ENCODE measurements at places on chromosomes 7 and 10.

GRCh38 chr10:110209454-110209925, 2.1 kb downstream of the MXI1 start:
- DNase-seq, result no peak

DNA sequence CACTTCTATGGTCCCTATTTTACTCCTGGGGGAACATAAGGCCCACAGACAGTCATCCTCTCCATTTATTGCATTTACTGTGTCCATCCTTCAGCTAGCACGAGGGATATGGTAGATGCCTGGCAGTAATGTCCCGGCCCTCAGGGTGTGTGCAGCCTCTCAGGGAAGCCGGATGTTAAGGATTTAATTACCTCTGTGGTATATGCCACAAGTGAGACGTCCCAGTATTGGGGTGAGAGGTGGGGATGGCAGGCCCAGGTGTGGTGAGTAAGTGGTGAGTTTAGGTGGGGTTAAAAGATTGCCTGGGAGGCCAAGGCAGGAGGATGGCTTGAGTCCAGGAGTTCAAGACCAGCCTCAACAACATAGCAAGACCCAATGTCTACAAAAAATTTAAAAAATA, 144.9 kb downstream of the SH3PXD2A start:
- DNase-seq, result no peak

DNA sequence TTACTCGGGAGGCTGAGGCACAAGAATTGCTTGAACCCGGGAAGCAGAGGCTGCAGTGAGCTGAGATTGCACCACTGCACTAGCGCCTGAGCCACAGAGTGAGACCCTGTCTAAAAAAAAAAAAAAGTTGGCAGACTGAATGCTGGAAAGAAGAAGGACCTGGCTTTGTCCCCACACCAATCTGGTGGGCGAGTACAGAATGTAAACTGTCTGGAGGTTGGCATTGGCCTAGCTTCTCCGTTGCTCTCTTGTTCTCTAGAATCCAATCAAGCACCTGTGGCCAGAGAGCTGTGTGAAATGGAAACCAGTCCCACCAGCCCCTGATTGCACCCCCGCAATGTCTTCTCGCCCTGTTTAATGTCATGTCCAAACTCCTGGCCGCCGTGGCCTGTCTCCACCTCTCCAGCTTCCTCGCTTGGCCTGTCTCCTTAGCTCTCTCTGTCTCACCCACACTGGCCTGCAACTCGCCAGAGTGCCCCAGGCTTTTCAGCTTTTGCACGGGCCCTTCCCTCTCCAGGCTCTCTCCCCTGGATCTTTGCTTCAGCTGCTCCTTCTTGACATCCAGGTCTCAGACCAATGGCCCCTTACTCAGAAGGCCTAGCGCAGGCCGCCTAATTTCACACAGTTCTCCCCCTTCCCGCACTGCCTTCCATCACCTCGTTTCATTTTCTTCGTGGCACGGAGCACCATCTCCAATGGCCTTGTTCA, 670 bp upstream of the AGK start:
- DNase-seq, result no peak

DNA sequence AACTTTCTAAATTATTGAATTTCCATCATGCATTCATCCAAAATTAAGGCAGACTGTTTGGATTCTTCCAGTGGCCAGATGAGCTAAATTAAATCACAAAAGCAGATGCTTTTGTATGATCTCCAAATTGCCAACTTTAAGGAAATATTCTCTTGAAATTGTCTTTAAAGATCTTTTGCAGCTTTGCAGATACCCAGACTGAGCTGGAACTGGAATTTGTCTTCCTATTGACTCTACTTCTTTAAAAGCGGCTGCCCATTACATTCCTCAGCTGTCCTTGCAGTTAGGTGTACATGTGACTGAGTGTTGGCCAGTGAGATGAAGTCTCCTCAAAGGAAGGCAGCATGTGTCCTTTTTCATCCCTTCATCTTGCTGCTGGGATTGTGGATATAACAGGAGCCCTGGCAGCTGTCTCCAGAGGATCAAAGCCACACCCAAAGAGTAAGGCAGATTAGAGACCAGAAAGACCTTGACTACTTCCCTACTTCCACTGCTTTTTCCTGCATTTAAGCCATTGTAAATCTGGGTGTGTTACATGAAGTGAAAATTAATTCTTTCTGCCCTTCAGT, 8.2 kb upstream of the CFAP69 start:
- no peak for DNase-seq

DNA sequence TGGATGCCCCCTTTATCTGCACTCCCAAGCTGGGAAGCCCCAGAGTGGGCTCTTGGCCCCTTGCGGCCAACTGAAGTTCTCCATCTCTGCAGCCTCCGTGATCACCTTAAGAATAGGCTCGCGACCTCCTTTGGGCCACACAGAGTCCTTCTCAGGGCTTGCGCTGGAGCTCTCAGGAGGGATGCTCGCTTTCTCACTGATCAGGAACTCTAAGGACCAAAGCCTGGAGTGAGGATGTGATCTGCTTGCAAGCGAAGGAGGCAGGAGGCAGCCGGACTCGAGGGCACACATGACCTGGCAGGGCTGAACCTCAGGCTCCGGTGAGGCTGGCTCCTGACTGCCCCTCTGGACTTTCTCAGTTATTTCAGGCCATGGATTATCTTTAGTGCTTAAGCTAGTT, 192.1 kb upstream of the MKI67 start:
- no peak for DNase-seq

GRCh38 chr7:127885843-127886242, 145.4 kb downstream of the LRRC4 start:
- DNase-seq, result no peak

DNA sequence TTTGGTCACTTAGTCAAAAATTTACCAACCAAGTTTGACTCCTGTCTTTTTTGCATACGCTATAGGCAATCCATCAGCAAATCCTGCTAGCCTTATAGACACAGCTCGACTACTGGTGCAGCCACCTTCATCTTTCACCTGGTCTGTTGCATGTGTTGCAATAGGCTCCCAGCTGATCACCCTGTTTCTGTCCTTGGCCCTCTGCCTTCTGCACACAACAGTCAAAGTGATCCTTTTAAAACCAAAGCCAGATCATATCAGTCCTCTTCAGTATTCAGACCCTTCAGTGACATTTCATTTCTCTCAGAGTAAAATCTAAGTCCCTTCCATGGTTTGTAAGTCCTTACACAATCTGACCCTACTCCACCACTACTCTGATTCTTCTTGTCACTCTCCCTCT, 10.9 kb upstream of the CDK6 start:
- no peak for DNase-seq

DNA sequence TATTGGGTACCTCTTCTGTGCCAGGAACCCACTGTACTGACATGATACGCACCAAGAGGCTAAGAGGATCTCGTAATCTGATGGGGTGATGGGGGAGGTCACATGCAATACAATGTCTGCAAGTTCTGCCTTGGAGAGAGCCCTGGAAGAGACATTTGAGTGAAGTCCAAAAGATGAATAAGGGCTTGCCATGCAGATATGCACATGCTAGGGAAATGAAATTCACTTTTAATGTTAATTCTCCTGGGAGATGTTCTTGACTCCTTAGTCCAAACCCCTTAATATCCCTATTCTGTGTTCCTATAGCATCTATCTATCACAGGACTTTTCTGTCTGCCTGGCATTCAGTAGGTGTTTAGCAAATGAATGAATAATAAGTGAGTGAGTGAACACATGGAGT, 54.0 kb upstream of the GLCCI1 start:
- DNase-seq, result no peak

DNA sequence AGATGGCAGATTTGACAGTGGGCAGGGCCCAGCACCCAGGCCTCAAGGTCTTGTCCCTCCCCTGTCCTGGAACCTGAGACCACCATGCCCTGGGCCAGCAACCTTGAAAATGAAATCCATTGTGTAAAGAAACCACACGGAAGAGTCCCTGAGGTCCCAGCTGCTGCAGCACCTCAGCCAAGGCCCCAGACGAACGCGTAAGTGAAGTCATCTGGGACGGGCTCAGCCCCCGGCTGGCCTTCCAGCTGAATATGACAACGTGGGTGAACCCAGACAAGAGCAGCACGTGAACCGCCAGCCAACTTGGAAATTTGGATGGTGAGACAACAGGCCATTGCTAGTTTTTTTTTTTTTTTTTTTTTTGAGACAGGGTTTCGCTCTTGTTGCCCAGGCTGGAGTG, 70.3 kb downstream of the CYTH3 start:
- no peak for DNase-seq

GRCh38 chr7:152435384-152436110, at the start of gene KMT2C:
TSS of gene KMT2C (minus strand) at chr7:152436003. CDS start at chr7:152435786, 217 bp downstream.
- DNase-seq, result no peak

DNA sequence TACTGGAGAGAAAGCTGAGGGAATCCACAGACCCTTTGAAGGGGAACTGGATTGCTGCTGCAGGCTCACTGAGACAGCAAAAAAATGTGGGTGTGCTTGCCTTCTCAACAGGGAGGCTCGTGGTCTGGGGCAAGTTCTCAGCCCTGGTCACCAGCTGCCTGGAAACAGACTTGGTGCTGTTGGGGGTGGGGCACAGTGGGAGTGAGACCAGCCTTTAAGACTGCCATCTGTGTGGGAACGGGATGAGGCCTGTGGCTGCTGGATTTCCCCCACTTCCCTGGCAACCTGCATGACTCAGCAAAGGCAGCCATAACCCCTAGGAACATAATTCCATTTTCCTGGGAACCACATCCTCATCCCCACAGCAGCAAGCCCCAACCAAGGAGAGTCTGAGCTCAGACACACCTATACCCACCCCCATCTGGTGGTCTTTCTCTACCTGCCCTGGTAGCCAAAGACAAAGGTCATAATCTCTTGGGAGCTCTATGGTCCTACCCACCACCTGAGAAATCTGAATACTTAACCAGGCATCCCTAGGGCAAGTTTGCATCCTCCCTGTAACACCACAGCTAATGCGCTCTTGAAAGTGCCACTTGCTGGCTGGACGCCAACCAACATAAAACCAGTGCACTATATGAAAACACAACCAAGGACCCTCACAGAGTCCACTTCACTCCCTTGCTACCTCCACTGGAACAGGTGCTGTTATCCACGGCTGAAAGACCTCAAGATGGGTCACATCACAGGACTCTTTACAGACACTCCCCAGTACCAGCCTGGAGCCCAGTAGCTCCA, 45.0 kb upstream of the TFEC start:
- no peak for DNase-seq

- DNase-seq, result no peak
Observed at GRCh38 chr10:59018977-59019376, 157.5 kb upstream of the PHYHIPL start.

DNA sequence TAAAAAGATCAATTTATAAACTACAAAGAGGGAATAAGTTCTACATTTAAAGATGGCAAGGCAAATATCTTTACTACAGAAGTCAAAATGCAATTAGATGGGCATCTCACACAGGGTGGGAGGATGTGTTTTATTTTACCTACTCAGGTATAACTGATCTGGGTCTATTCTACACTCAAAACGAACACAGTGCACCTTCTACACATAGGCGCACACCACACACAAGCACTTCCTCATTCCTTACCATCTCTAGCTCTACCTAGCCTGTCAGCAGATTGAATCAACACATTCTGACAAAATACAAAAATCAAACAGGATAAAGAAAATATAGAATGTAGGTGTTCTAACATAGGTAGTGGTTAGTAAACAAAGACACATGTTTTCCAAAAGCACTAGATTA, 64.8 kb downstream of the SGCE start:
- no peak for DNase-seq

- DNase-seq, result no peak
Observed at GRCh38 chr7:51316262-51316665, 345 bp downstream of the COBL start.

DNA sequence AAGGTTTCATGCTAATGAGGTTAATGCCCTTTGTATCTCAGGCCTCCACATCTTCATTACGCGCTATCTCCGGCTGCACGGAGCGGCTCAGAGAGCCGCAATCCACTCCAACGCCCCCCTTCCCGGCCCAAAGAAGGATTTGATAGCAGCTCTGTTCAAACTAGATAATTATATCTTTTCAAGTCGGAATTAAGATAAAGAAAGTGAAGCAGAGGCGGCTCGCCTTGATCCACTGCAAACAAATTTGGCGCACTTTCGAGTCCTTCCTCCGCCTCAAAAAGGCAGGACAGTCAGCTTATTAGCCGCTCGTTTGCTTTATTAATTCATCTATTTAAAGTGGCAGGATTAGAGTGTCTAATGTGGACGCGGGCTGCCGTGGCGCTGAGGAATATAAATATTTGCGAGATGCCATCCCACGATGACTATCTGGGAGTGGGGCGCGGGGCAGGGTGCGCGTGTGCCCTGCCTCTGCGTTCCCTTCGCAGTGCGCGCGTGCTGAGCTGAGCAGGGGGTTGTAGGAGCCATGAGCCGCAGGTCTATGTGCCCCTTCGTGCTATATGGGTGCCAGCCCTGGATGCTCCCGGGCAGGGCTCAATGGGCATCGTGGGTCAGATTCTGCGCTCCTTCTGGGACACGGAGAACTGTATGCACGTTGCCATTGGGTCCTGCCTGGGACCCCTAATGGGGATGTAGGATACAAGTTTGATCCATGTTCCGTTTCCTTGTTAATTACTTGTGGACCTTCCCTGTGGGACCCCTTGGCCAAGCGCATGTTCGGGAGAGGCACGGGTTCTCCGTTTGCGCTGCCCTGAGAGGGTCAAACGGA, 9.0 kb downstream of the EMX2 start:
- DNase-seq, result no peak

GRCh38 chr7:26460351-26461085, 168.9 kb downstream of the SNX10 start:
- DNase-seq, result no peak

DNA sequence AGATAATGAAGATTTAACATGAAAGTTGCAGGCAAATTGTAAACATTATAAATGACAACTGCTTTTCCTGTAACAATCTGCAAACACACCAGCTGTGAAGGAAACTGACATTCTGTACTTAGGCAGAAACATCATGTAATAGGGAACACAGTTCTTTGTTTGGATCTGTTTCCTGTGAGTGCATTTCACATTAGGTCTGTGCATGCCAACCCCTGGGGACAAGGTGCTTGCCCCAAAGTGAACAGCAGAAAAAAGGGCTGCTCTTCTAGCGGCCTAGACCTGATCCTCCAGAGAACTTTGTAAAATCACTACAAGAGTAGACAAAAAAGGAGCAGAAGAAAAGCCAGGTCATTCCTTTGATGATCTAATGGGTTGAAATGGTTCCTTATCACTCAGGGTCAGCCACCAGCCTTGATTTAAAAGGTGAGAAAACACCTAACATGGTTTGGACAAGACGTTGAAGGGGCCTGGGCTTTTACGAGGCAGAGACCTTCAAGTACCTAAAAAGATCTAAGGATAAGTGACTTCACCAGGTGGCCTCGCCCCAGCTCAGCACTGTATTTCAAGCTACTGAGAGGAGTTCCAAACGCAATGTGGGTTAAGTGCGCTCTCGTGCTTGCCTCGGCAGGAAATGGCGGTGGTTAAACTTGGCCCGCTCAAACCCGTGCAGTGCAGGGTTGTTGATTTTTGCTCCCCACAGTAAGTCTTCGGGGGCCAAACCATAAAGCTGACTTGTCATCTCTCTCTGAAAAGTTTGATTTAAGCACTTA, 249.7 kb downstream of the CREB5 start:
- no peak for DNase-seq

DNA sequence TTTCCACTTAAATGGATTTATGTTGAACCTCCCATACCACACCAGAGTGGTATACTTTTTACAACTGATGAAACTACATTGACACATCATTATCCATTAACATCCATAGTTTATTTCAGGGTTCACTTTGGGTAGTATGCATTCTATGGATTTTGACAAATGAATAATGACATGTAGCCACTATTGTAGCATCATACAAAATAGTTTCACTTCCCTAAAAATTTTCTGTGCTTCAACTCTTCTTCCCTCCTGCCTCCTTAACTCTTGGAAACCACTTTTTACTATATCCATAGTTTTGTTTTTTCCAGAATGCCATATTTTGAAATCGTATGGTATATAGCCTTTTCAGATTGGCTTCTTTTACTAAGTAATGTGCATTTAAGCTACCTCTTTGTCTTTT, 199.5 kb upstream of the TMEM196 start:
- DNase-seq, result no peak

- DNase-seq, result no peak
Observed at GRCh38 chr7:33420311-33420940, 291.1 kb downstream of the BBS9 start.

All from SHP77 treated with DMSO at 0.1 percent for 48 hours (cell line).